ENCODE measurements at places on chromosomes 7 and 10. TPM values are rescaled to one million over a fixed set of nuclear protein-coding genes. Genes with fewer than 3 reads are reported as not detected.

SLC18A3 gene
- total RNA-seq = not detected

PLAU gene
- total RNA-seq = 36.7 TPM

DNA sequence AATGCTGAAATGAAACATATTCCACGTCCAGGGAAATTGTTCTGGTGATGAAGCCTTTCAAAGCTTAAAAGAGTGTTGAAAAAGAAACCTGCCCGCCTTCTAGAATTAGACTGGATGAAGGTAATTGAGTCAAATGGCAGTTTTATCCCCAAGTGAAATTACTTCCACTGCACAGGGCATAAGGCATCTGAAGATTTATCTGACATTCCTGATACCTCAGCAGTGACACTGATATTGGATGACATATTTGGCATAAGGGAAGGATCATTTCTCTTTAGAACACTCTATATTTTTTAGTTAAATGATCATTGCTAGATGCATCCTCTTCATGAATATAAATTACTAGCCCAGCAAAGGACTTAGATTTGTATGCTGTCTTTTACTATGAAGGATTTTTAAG, 229.6 kb upstream of the TPK1 start:
- DNase-seq = no peak

DNA sequence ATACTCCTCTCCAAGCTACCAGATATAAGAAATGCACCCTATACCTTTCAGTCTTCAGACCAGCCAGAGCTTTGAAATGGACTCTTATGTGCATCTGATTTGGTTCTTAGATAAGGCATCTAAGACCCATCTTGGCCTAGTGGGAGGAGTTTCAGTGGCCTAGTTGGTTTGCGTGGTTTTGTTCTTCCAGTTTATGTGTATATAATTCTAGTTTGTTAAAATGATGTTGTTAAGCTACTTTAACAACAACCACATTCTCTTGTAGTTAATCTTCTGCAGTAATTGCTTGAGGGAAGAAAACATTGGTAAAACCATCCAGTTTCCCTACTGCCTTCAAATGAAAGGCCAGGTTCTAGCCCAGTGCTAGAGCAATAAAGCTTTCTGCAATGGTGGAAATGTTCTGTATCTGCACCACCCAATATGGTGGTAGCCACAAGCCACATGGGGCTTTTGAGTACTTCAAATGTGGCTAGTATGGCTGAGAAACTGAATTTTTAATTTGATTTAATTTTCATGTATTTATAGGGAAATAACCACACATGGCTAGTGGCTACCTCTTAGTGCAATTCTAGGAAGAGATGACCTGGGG, 66.3 kb downstream of the KLHDC10 start:
- DNase-seq = no peak

DNA sequence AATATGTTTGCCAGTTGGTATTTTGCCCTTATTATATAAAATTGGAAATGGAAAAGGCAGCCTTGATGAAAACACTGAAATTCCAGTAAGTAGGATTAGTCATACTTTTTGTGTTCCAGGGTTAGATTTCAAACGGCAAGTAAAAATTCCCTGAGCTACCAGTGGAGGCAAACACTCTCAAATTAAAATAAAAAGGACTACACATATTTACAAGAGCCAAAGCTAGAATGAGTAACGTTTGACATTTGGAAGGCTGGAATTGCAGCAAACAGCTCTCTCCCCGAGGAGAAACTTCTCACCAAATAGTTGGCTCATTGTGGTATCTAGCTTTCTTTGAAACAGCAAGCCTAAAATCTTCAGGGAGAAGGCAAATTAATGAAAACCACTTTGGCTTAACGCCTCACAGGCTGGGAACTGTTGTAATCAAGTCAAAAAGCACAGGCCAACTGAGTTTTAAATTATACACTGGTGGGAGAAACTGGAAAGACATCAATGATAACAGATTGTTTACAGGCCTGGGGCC, 288.4 kb downstream of the SNX13 start:
- no peak for DNase-seq
